ENCODE measurements at places on chromosomes 5 and 9. TPM values are rescaled to one million over a fixed set of nuclear protein-coding genes. Genes with fewer than 3 reads are reported as not detected.

The OLFML2A gene
- 530 TPM for total RNA-seq

GRCh38 chr5:125411071-125411743, 664.8 kb upstream of the ZNF608 start:
- DNase-seq: peak; percentile 82

DNA sequence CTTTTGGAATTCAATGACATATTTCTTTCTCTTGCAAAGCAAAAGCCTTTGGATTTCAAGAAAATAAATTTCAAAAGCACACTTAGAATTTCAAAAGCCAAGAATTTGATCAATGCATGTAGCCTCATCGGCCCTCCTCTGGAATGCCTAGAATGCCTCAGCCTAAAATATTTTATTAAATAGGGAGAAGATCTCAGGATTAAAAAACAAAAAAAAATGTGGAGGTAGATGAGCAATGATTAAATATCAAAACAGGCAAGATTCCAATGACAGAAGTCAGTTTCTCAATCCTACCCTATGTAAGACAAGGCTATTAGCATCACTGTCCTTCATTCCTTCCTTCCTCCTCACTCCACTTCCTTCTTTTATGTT, 169.0 kb downstream of the CDH6 start:
- DNase-seq: no peak

DNA sequence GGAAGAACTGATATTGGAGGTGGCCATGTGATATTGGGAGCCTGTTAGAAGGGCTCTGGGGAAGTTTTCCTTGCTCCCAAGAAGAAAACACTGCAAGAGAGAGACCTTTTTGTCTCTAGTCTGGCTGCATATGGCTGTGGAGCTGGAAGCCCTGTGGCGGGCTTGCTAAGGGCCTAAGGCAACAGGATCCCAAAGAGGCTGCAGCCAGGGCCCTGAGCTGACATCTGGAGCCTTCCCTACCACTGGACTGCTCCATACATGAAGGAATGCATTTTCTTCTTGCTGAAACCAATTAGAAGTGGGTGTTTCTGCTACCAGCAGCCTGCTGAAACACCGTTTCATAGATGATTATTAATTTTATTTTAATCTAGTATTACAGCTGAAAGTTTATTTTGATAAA, 42.2 kb downstream of the GNAQ start:
- DNase-seq: no peak

GRCh38 chr5:72647806-72648205, 140.6 kb upstream of the ZNF366 start:
- no peak for DNase-seq
